ENCODE measurements at places on chromosomes 2 and 18. TPM values are rescaled to one million over a fixed set of nuclear protein-coding genes. Genes with fewer than 3 reads are reported as not detected.

Gene RAB17
- 0.39 TPM for total RNA-seq

DNA sequence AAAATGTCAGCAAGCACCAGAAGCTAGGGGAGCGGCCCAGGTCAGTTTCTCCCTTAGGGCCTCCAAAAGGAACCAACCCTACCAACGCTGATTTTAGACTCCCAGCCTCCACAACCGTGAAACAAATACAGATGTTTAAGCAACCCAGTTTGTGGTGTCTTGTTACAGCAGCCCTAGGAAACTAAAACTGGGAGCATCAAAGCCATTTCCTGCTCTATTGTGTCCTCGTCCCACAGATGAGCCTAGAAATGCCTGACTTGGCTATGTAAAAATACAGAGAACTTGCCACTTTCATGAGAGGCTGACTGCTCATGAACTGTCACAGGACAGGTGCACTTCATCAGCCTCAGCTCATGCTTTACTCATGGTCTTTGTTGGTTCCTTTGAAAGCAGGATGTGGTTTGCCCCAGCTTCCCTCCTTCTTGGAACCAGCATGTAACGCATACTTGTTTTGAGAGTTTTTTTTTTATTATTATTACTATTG lies 97.6 kb upstream of the SLC39A10 start:
- no peak for DNase-seq

Gene UGT1A8
- not detected for total RNA-seq

Gene REG1B
- not detected for total RNA-seq

Gene GALNT1
- total RNA-seq, result 183 TPM

GRCh38 chr2:128754246-128754724 lies 435.6 kb upstream of the HS6ST1 start:
- no peak for DNase-seq

Gene CHRND
- total RNA-seq, result not detected

Gene WIPF1
- 35.2 TPM for total RNA-seq

Gene STK39
- 9.4 TPM for total RNA-seq

- DNase-seq, result no peak
Measured at GRCh38 chr2:111537078-111537655, 346.8 kb downstream of the ANAPC1 start.

- DNase-seq, result no peak
Measured at GRCh38 chr2:159396799-159397198, 110.3 kb upstream of the WDSUB1 start.

GRCh38 chr2:5692561-5693286 lies 540 bp downstream of the SOX11 start:
- no peak for DNase-seq

DNA sequence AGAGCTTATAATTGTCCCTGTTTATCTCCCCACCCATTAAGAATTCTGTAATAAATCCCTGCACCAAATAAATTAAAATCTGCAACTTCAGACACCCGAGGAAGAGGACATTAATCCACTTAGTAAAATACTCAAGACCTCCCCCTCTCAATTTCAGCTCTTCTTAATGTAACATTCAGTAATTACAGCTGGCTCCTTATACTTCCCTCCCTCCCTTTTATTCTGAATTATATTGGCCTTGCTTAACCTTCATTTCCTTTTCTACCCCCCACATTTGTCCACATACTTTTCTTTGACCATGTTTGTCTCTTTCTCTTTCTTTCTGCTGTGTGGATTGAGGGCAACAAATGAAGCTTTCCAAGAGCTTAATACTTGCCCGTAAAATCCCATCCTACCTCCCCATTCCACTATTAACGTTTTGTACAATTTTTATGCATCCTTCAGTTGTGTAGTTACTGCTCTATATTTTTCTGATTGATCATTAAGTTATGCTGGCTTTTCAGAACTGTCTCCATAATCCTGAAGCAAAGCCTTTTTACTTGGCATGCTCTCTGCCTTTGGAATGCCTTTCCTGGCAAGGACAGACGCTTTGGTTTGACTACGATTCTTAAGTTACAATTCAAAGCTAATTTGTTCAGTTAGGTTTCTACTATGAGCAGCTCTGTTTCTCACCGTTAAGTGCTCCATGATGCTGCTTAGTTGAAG lies 580.1 kb downstream of the ZEB2 start:
- DNase-seq, result no peak

Gene UPP2
- not detected for total RNA-seq

- DNase-seq, result no peak
Measured at GRCh38 chr2:127504552-127505430, 21.5 kb downstream of the IWS1 start.

DNA sequence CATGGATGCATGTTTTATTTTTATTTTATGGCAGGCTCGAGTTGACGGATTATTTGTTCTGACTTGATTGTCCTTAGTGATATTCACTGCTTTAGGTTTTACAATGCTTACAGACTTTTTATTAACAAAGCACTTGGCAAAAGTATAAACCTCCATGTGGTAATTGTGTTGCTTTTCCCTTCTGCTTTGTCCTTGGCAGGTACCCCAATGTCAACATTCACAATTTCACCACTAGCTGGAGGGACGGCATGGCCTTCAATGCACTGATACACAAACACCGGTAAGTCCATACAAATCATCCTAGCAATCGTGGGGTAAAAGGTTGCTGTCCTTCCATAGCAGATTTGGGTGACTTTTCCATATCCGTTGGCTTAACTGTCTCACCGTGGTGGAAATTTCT lies 106.1 kb upstream of the EML6 start:
- no peak for DNase-seq

GRCh38 chr2:105926960-105927678 lies 182.4 kb downstream of the NCK2 start:
- DNase-seq, result no peak

GRCh38 chr2:112621790-112622527 lies 23.8 kb upstream of the SLC20A1 start:
- no peak for DNase-seq

Gene TTC39C
- total RNA-seq, result 1.1 TPM

Gene SPP2
- total RNA-seq, result not detected

GRCh38 chr2:177893880-177894279 lies 178.7 kb downstream of the PDE11A start:
- DNase-seq, result no peak

DNA sequence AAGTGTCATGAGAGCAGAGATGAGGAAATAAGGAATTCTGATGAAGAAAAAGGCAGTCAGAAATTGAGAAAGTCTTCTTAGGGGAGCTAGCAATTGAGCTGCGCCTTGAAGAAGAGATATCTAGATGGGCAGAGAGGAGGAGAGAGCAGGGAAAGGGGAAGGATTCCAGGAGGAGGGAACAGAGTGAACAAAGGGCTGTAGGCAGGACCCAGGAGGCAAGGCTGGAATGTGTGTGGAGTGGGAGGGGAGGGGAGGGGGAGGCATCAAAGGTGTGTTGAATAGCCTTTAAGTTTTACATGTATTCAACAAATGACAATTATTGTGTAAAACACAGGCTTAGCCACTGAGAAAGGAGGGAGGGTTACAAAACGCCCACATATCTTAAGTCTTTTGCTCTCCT lies 164.5 kb downstream of the TDRD15 start:
- no peak for DNase-seq

Gene CXCR1
- total RNA-seq, result not detected

GRCh38 chr2:114488841-114489530 lies 46.5 kb downstream of the DPP10 start:
- no peak for DNase-seq

DNA sequence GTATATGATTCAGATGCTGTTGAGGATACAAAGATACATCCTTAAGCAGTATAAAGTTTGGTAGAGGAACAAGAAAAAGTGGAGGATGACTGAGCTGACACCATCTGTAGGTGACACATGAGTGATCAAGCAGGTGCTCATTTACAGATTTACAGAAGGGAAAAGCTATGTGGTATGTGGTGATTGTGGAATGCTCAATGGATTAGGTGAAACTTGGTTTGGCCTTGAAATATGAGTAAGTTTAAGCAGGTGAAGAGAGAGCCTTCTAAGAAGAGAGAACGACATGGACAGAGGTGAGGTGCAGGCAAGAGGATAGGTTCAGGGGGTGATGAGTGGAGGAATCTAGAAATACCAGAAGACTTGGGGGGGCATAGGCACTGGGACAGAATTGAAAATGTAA lies 5.9 kb downstream of the ASXL3 start:
- DNase-seq, result no peak

- no peak for DNase-seq
Measured at GRCh38 chr2:146806364-146807005, 1038.3 kb upstream of the ACVR2A start.

Gene PDE1A
- 0.06 TPM for total RNA-seq
